HL-60 (cell line): ENCODE measurements at places on chromosomes 6 and 20.
A peak's percentile ranks its signal among the peaks of the same experiment; 100 is the strongest.

- no peak for DNase-seq
Observed at GRCh38 chr6:307065-307814, 15.0 kb downstream of the DUSP22 start.

GRCh38 chr6:126380072-126380583 is 40.2 kb downstream of the CENPW start:
- DNase-seq = no peak

- no peak for DNase-seq
Observed at GRCh38 chr6:143026696-143027449, 33.8 kb upstream of the AIG1 start.

DNA sequence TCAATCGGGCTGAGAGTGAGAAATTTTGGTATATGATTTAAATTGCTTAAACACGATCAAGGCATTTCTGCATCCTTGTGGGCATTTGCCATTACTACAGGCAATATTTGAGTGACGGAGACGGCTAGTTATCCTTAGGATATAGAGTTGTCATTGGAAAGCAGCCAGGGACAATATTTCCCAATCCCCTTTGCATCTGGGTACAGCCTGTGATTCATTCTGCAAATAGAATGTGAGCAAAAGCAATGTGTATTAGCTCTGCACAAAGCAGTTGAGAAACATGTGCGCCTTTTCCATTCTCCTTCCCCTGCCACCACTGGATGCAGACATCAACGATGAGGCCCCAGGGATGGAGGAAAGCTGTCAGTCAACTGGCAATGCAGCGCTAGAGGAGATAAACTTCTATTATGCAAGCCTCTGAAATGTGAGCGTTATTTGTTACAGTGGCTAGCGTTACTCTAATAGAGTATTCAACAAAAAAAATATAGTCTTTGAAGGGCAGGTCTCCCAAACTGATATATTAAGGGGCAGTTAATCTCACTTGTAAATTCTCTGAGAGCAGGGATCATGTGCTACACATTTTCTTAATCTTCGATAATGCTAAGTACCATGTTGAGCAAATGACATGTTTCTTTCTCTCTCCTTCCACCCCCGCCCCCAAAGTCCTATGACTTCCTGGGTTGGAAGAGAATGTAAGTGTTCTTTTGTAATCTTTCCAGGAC is 37.1 kb upstream of the NCOA3 start:
- DNase-seq = peak; percentile 84

DNA sequence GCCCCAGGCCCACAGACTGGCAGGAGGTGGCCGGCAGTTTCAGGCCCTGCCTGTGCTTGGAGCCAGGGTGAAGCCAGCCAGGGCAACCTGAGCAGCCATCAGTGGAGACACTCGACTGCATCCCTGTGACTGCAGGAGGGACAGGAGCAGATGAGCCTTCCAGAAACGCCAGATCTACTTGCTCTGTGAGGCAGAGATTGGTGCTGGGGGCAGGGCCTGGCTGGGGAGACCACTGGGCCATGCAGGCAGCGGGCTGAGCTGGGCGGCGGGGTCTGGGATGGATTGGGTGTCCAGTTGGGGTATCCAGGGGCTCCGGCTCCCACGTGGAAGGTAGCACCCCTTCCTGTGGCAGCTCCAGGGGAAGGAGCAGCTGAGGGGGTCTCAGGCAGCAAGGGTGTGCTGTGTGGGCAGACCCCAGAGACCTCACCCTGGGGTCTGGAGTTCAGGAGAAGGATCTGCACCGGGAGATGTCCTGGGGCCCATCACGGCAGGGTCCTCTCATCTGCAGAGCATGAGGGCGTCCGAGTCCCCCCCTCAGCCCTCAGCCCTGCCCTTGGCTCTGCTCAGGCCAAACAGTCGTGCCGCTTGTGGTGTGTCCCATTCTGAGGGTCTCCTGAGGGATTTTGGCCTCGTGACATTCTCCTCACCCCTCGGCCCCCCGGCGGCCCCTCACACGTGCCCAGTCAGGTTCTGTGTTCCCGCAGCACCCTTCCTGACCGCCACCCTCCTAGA is 334.9 kb downstream of the TAF4 start:
- DNase-seq = no peak

DNA sequence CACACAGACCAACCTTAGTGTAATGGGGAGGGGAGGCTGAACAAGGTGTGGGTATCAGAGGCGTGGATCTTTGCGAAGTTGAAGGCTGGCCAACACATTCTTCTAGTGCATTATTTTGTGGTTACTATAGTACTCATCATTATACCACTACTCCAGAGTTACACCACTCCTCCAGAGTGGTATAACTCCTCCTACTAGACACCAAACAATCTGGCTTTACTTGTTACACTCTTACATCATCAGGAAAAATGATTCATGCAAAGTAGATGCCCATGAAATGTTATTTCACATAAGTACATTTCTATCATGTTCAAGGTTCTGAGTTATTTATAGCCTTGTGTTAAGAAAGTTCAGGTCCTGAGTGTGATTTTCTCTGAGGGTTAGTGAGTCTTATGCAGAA is 443.1 kb upstream of the OPRM1 start:
- DNase-seq = no peak

DNA sequence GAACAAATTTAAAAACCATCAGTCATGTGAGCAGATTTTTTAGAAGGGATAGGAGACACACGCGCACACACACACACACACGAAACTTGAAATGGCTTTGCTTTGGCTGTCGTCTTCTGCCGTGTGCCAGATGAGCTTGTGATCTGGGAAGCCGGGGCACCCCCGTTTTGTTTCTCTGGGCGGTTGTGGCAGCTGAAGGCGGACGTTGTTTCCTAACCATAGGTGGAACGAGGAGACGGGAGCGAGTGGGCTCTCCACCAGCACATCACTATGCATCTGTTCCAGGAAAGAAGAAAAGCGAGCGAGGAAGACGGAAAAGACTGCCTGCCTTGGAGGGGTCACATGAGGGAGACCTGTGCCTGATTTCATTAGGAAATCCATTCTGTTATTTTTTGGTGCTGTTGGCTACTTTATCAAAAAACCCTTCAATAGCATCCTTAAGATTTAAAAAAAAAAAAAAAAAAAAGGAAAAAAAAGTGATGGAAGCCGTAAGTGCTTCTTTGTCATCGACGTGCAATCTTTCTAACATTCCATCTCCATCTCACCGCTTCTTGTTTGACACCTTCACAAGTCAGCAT is 142.1 kb downstream of the DTNBP1 start:
- no peak for DNase-seq

DNA sequence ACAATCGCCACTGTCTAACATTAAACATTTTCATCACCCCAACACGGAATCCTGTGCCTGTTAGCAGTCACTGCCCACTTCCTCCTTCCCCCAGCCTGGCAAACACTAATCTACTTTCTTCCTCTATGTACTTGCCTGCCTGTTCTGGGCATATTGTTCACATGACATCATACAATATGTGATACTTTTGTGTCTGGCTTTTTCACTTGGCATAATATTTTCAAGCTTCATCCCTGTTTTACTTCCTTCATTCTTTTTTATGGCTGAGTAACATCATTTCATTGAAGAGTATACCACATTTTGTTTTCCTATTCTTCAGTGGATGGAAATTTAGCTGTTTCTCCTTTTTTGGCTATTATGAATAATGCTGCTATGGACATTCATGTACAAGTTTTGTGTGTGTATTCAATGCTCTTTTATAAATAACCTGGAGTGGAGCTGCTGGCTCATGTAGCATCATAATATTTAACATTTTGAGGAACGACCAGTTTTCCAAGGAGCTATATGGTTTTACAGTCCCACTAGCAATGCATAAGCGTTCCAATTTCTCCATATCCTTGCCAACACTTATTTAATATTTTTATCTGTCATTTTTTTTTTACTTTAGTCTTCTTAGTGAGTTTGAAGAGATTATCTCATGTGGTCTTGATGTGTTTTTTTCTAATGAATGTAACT is 360.1 kb downstream of the HDGFL1 start:
- DNase-seq = peak; percentile 3

DNA sequence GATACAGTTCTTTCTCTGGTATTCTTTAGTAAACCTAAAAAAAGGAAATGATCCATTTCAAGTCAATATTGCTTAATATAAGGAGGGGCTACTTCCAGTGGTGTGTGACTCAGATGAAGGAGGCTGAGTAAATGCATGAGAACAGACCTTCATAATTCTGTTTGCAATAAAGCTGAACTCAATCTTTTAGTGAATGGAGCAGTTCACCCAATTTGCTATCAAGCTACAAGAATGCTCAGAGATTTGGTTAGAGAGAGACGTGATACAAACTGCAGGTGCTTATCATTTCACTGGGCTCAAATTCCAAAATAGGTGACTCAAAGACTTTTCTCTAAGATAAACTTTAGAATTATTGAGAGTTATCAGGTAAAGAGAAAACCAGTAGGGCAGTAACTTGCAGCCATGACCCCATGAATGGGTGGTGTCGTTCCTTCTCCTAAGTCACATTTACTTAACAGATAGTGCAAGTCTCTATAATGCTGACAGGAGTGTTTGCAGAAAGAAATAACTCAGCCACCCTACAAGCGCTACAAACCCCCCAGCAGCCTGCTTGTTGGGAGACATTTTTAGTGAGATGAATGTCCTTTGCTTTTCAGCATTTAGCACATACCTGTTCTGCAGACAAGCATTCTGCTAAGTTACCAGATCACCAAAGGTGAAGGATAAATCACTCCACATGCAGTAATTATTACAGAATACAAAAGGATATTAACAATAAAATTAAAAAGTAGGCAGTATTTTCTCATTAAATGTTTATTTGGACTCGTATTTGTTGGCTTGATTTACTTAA is 16.4 kb upstream of the BLOC1S5 start:
- DNase-seq = peak; percentile 60

- DNase-seq = no peak
Observed at GRCh38 chr6:154157082-154157481, 118.0 kb downstream of the OPRM1 start.

- no peak for DNase-seq
Observed at GRCh38 chr6:15456422-15456821, 206.4 kb downstream of the DTNBP1 start.

DNA sequence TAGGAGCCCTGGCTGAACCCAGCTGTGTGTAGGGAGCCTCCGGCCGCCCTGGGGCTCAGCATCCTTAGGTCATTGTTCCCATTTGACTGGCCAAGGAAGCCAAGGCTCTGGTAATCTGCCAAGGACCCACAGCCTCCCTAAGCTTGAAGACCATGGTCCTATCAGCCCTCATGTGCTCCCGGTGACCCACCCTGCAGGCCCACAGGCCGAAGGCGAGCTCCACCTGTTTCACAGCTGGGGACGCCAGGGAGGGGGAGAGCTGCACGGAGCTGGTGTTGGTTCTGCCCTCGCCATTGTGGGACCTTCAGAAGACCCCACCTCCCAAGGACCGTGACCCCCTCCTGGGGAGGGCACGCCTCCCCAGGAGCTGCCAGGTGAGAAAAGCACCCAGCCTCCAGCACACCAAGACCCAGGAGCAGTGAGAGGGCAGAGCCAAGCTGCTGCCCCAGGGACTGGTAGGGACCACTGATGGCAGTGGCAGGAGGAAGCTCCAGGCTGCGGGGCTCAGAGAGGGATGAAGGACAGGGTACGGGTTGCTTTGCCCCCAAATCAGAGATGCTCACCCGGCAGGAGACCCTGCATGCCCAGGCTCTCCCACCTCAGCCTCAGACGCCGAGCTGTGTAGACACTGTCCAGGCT is 30.7 kb upstream of the MRGBP start:
- DNase-seq = no peak

GRCh38 chr6:24848461-24848860 is 49.7 kb upstream of the ARMH2 start:
- DNase-seq = no peak

DNA sequence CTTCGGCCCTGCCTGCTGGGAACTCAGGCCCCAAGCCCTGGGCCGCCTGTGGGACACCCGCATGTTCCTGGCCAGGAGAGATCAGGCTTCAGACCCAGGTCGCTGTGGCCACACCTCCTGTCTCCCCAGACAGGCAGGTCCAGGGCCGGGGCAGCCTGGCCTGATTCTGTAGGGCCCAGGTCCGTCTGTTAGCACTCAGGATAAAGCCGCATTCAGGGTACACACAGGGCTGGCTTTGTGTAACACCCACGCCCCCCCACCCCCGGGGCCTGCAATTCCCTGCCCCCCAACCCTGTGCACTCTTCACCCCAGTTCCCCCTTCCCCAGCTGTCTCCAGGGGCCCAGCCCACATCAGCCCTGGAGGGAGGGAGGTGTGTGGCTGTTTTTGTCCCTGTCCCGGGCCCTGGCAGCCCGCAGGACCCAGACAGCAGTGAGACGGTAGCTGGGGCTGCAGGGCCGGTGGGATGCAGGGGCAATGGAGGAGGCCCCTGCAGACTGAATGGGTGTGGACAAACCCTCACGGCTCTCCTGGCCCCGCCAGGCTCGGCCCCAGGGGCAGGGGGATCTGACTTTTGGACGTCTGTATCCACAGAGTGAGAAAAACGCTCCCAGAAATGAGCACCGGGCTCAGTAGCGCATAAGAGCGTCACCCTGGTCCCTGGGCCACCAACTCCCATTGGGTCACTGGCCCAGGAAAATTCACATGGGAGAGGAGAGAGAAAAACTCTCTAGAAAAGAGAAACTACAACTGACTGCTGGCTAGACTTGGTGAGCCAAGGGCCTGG is 42.4 kb upstream of the ZBP1 start:
- DNase-seq = no peak
